Fibroblast of pulmonary artery (primary cell): ENCODE measurements at places on chromosomes 12 and 14.

DNA sequence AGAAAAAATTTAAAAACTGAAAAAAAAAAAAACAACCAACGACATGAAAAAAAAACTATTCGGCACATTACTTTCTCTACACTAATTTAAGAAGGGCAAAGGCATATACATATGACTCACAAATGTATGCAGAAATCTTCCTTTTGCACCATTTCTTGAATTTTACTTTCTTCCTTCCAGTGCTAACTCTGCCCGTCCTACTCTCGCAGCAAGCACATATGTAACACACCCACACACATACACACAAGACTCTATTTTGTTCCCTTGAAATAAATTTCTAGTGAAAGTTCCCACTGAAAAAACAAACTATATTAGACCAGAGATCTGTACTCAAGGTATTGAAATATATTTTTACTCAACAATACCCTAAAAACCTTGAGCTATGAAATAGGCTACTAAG is 14.6 kb downstream of the BTG1 start:
- no peak for DNase-seq

- DNase-seq = no peak
These were observed 4.2 kb upstream of the KRT5 start for GRCh38 chr12:52524241-52524897.

DNA sequence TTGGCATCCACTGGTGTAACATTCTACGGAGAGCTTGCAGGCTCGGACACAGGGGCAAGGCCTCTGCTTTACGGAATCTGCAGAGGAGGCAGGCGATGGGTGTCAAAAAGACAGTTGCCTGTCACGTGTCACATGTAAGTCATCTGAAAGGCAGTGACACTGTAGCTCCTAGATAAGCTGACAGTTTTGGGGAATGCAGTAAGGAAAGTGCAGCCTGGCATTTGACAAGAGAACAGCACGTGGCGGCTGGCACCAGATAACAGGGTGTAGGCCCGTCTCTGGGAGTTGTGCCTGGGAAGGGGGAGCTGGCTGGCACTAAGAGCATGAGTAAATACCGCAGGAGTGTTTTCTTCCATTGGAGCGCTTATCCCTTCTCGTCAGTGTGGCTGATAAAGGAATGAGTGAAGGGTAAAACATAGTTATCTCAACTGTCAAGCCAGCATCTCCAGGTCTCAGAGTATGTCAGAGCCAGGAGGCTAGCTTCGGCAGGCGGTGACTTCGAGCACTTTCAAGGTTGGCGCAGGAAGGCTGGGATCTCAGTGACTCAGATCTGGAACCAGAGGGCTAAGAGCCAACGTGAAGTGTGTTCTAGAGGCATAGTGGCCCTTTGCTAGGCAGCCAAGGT is 26.1 kb downstream of the ADCK1 start:
- no peak for DNase-seq

- DNase-seq = peak; percentile 89
These were observed at the start of gene MMP19 for GRCh38 chr12:55842681-55843429. TSS of gene MMP19 (minus strand) at chr12:55842936. CDS start at chr12:55842830, 106 bp downstream.

- DNase-seq = no peak
These were observed 67.8 kb downstream of the CHGA start for GRCh38 chr14:92990456-92991430.

GRCh38 chr12:52692254-52692653 is 11.1 kb downstream of the KRT77 start:
- no peak for DNase-seq

GRCh38 chr12:86257134-86257533 is 943 bp upstream of the MGAT4C start:
- no peak for DNase-seq

DNA sequence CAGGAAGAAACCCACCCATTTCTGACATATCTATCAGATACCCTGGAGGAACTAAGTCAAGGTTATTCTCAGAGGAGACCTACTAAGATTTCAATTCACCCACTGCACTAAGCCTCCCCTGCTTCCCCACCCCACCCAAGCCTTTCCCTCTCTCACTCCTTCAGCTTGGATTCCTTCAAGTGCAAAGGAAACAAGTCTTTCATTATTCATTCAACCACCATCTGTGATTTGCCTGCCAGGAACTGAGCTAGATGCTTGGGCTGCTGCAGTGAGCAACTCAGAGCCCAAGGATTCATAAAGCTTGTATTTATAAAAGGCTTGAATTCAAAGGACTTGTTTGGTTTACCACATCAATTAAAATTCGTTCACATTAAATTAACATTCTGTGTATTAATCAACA is 161.3 kb downstream of the GXYLT1 start:
- DNase-seq = no peak

DNA sequence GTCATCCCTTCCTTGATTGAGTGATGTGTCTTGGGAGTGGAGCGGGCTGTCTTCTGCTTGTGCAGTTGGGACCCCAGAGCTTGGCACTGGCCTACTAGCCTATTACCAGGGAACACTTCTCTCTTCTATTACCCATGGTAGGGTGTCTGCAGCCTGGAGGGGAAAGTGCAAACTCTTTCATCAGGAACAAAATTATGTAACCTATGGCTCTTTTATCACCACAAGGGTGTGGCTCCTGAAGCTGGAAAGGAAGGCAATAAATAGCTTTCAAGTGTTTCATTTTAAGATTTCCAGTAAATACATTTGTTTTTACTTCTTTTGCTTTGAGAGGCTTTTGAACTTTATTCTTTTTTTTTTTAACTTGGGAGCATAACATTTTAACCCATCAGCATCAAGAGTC is 349.7 kb upstream of the FAR2 start:
- DNase-seq = no peak

DNA sequence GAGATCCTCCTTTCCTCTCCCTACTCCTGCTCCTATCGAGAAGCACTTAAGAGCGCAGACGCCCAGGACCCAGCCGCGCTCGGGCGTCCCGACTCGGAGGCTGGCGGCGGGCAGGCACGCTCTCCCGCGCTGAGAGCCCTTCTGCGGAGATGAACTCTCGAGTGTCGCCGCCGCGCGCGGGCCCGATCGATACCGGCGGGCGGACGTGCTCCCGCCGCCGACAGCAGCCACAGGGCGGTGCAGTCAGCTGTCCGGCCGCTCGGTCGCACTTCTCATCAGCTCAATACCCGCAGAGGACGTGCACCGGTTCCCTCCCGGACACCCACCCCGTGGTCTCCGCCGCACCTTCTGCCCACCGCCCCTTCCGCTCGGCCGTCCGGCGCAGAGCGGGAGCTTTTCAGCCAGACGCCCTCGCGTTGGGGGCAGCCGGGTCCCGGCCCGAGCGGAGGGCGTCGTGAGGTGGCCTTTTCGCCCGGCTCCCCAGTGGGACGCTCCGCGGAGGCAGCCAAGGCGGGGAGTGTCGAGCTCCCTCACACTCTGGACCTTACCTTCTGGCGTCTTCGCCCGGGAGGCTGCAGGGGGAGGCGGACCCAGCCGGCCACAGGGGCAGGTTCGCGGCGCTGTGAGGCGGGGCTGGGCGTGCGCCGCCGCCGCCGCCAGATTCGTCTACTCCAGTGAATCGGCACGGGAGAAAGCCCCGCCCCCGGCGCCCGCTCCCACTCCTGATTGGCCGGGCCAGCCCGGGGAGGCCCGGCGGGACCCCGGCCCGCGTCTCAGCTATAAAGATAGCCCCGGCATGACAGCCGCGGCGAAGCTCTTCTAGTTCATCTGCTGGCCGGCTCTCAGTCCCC is at the start of gene INSM2:
Gene INSM2 (plus strand): TSS at position 808 of the 851 bp plus-strand sequence. CDS start 89 bp downstream, outside the sequence.
- DNase-seq = peak; percentile 41

DNA sequence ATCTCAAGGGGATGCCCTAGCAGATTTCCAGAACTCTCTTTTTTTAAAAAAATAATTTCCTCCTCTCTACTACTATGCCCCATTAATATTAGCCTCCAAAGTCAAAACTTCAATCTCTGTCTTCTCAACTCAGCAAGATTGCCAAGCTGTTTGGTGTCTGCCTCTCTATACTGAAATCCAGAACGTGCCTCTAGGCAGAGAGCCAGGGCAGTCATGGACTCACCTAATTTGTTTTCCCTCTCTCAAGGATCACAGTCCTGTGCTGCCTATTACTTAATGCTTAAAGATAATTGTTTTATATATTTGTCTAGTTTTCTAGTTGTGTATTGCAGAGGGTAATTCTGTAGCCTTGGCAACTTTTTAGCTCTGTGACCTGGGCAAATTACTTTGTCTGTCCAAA is 74.7 kb downstream of the E2F7 start:
- no peak for DNase-seq

DNA sequence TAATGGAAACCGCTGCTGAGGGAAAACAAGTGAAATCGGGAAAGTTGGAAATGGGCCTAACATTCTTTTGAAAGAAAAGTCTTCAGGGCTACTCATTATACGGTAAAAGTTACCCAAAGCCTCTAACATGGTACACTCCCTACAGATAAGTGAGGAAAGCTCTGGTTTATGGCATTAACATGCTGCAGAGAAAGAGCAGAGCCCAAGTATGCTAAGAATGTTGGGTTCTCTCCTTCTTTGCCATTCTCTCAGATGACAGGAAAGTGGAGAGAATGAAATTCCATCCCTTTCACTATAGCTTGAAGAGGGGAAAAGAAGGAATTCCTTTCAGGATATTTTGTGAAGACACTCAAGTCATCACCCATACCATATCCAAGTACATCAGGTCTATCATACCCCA is 348.0 kb downstream of the SEC23A start:
- DNase-seq = peak; percentile 10

- DNase-seq = no peak
These were observed 54.1 kb downstream of the GRIP1 start for GRCh38 chr12:66624806-66625205.

GRCh38 chr12:81359736-81360135 is 281.9 kb downstream of the ACSS3 start:
- no peak for DNase-seq

DNA sequence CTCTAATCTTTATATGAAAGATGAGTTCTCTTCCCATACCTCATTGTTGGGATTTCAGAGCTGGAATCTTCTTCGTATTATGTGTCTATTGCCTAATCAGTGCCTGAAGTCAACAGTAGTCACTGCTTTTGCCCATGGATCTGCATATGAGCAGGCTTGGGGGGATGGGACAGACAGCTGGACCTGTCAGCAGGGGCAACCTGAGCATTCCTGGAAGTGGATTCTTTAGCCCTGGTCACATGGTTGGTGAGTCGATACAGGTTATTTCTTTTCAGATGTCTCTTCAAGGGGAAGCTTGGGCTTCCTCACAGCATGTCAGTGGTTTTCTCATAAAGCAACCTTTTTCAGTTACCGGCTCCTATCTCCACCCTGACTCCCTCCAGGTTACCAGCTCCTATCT is 97.3 kb upstream of the RBM19 start:
- DNase-seq = no peak

GRCh38 chr12:109098651-109099050 is 1.3 kb downstream of the UNG start:
- peak; percentile 17 for DNase-seq

DNA sequence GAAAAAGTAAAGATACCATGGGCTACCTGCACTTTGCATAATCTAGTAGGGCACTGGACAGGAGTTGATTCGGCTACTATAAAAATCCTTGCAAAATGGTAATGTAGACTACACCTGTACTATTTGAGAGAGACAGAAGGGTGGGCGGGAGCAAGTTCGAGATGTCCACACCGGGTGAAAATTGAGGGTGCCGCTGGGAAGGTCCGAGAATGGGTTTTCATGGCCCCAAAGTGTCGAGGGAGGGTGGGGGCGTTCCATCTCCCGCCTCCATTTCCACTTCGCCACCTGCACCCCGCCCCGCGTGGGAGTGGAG is 648 bp downstream of the SNX6 start:
- DNase-seq = no peak

DNA sequence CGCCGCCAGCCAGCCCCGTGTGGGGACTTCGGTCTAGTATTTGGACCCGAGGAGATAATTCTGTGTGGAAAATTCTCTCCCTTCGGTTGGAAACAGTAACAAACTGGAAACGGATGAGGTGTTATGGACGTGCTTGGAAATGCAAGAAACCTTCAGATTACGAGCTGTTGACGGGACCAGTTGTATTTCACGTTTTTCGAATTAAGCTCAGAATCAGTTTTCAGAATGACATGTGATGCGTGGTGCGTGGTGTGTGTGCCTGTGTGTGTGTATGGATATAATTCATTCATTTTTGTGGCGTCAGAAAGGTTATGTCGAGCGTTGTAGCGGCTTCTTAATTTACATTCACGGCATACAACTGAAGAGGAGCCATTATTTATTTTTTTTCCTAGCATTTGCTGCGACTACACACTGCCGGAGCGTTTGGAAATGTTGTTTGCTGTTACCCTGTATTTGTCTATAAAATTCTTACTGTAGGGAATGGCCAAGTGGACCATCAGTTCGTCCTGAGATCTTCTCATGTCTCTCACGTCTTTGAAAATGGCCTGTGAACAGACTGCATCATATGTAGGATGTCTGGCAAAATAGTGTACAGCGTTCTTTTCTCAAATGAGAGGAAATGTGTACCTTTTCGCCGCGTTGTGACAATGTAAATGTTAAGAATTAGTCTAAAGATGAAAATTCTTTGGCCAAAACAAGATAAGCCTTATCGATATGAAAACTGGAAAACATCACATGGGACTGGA is 1.3 kb downstream of the TRAF3 start:
- peak; percentile 44 for DNase-seq

DNA sequence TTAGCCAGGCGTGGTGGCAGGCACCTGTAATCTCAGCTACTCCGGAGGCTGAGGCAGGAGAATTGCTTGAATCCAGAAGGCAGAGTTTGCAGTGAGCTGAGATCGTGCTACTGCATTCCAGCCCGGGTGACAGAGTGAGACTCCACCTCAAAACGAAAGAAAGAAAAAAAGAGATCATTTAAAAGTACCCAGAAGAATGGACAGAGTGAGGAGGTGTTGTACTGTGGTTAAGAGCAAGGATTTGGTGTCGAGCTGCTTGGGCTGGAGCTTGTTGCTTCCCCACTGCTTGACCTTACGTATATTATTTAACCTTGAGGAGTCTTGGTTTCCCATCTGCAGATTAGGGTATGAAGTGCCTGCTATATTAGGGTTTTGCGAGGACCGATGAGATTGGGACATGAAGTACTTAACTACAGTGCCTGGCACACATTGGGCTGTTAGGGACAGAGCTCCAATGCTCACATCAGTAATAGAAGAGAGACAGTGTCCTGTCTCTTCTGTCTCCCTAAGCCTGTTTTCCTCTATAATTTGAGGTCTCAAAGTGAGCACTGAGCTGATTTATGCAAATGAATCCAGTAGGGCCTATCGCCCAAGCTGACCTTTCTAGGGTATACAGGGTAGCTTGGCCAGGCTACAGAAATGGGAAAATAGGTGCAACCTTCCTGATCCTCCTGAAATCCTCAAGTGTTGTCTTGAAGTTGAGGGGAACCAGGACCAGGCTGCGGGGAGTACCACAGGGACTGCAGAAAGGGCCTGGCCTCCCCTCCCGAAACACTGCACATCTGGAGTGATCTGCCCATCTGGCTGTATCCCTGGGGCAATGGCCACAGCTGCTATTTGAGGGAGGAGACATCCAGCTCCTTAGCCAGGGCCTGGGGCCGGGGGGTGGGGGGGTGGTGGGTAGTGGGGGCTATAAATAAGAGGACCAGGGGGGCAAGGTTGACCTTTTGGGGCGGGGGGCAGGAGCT is 8.6 kb upstream of the HDAC7 start:
- DNase-seq = no peak

DNA sequence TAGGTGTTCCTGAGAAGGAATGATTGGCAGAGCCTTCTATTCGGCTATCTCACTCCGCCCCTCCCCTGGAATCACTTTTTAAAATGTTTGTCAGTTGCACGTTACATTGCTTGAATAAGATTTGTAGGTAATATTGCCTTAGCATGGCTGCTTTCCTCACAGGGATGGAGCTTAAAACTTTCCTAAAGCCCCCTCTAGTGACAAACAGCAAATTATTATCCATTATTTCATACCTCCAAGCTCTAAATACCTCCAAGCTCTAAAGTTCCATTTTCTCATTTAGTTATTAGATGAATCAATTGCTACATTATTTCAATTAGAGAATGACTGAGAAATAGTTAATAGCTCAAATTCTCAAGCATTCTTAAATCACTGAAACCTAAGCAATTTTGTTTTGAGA is 5.1 kb upstream of the SPATA7 start:
- DNase-seq = peak; percentile 49

GRCh38 chr12:26283617-26284016 is 88.2 kb downstream of the SSPN start:
- DNase-seq = no peak
